ENCODE measurements at places on chromosomes 5 and 9.

DNA sequence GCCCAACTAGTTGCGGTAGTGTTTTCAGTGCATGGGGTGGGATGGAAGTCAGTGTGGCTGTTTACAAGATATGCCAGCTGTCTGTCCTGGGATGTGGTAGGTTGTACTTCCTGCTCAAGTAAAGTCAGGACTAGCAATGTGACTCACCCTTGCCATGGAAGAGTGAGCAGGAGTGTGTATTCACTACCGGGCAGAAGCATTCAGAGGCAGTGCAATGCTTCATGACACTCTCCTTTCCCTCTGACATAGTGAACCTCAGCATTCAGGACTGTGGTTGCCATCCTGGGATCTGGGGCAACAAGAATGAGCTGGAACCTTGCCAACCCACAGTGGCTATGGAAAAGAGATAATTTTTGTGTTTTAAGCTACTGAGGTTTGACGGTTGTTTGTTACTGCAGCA, 68.9 kb downstream of the BOD1 start:
- no peak for DNase-seq

- DNase-seq: no peak
Observed at GRCh38 chr5:42951293-42951840, 88.8 kb downstream of the ANXA2R start.

DNA sequence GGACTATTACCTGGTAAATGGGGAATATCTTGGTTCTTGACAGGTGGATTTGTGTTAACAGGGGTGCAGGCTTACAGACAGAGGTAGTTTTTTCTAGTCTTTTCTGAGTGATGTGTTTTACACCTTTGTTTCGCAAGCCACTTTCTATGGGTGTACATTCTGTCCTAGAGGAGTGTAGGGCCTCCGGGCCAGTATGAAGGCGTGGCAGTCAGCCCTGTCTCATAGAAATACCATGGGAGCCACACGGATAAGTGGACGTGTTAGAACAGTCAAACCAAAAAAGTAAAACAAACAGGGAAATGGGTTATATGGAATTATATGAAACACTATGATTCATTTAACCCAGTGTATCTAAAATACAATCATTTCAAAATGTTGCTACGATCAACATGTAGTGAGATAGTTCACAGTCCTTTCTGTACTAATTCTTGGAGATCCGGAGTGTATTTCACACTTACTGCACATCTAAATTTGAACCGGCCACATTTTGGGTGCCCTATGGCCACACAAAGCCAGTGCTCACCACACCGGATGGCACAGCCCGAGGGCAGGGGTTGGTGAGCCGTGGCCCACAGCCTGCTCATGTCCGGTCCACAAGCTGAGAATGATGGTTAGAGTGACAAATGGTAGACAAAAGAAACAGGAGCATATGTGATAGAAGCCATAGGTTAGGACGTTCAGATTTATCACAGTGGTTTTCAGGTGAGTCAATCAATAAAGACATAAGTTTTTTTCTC, 80.1 kb upstream of the IRX4 start:
- no peak for DNase-seq

DNA sequence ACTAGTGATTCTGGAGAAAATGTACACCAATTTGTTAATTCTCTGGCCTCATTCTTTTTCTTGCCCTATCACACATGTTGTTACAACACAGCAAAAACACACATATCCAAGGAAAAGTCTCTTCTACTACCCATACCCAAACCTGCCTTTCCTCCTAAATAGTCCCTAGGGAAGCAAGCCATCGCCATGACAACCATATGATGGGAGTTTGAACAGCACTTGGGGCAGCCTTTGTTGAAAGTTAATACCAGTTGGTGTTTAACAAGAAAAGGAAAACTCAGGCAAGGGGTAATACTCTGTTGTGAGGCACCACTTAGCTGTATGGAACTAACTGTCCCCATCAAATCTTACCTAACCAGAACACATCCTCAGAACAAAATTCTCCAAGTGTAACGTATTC, 1.7 kb downstream of the TRPM3 start:
- DNase-seq: no peak

DNA sequence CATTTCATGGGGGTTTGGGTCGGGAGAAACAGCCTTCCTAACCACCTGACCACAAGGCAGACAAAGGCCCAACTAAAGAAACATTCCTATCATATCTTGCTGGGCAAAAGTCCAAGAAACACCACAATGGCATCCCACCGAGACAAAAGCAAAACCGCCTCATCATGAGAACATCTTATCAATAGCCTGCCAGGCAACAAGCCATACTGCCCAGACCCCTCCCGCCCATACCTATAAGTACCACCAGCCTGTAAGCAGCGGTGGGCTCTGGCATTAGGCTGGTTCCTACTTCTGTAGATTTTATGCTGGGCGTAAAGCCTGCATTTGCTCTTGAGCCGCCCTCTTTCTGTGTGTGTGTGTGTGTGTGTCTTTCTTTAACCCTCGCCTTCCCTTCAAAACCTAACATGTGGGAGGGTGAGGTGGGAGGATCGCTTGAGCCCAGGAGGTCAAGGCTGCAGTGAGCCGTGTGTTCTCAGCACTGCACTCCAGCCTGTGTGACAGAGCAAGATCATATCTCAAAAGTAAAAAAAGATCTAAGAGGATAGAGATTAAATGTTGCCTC, 56.9 kb downstream of the PDE6A start:
- no peak for DNase-seq

GRCh38 chr5:22596404-22596970, 256.7 kb downstream of the CDH12 start:
- no peak for DNase-seq

DNA sequence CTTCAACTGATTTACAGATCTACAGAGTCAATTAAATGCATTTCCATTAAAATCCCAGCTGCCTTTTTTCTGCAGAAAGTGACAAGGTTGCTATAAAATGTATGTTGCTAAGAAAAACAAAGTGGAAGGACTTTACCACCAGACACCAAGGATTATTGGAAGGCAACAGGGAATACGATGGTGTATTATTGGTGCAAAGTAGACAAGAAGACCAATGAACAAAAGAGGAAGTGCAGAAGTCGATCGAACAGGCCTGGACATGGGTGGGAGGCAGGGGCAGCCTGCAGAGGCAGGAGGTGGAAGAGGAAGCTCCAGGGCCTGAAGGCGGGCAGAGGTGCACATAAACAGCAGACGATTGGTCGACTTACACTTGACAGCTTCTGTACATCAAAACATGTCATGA, 10.6 kb upstream of the SLC6A19 start:
- DNase-seq: no peak

- no peak for DNase-seq
Observed at GRCh38 chr5:107607196-107607595, 63.5 kb downstream of the EFNA5 start.

GRCh38 chr9:95732802-95733688, 142.4 kb upstream of the ERCC6L2 start:
- DNase-seq: no peak

- no peak for DNase-seq
Observed at GRCh38 chr5:148950892-148951291, 112.0 kb downstream of the SH3TC2 start.

GRCh38 chr5:116626945-116627679, 52.5 kb upstream of the SEMA6A start:
- DNase-seq: no peak
